ENCODE measurements at places on chromosomes 7 and 10.

GRCh38 chr7:117323305-117323850, 520 bp upstream of the WNT2 start:
- DNase-seq: no peak

DNA sequence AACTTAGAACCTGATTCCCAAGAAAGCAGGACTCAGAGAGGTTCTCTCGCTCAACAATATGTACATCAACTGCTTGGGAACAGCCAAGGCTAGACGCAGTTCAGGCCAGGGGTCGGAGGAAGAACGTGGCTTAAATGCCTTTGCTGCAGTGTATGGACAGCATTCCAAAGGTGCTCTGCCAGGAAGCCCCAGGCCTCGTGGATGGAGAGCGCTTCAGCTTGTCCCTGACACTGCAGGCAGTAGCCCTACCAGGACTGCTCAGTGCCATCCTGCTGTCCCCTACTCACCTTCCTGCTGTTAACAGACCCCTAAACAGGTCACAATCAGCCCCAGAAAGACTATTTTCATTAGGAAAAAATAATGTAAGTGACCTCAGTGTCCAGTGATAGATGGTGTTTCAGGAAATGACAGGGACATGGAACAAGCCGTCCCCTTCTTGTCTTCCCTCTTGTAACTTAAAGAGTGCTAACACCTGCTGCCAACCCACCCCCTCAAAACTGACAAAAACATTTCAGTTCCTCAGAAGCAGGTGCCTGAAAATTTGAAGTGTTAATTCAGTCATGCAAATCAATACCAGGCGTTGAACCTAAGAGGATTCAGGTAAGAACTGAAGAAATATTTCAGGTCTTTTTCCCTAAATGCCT, 16.5 kb downstream of the CREB3L2 start:
- DNase-seq: no peak

DNA sequence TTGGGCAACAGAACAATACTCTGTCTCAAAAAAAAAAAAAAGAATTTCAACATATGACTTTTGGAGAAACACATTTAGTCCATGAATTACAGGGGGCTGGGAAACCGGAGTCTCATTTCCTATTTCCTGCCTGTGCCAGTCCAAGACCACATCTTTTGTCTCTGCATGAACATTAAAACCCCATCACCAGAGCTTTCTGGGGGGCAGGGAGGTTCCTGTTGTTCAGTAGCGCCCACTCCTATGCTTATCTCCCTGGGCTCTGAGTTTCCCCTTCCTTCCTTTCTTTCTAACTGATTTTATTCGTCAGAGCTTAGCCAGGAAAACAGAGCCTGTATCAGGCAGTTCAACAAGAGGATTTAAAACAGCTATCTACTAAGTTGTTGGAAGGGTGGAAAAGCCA, 119.3 kb downstream of the CALN1 start:
- no peak for DNase-seq

DNA sequence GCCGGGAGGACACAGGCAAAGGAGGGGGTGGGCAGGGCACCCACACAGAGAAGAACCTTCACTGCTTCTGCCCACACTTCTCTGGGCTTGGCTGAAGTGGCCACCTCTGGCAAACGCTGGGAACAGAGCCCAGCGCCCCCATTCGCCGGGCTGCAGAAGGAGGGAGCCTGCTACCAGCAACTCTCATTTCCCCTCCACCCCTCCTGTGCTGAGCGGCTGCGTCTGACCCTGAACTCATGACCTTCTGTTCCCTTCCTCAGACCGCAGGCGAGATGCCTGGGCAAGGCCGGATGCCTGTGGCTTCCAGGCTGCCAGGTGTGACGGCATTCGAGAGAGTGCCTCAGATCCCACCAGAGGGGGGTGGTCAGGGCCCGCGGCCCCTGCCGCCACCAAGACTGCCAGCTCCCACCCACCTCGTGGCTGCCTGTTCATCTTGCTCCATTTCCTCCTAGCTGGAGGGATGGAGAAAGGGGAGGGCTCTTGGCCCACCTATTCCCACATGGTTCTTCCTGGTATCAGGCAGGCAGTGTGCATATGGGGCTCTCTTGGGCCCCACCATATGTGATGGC, 19.8 kb downstream of the DNAJB12 start:
- DNase-seq: peak; percentile 86

Data from CD4-positive, alpha-beta T cell treated with Interleukin-12 subunit alpha and Interleukin-12 subunit beta, for 1 hour (primary cell).